ENCODE measurements at places on chromosomes 1 and 21. TPM values are rescaled to one million over a fixed set of nuclear protein-coding genes. Genes with fewer than 3 reads are reported as not detected.

The MMP23B gene
- 0.61 TPM for total RNA-seq

The DCDC2B gene
- total RNA-seq: not detected

The LCE1A gene
- not detected for total RNA-seq

The CLDN17 gene
- not detected for total RNA-seq

The NLRP3 gene
- total RNA-seq: 1.5 TPM

The RGL1 gene
- 1.8 TPM for total RNA-seq

The KCNJ6 gene
- not detected for total RNA-seq

The KCNQ4 gene
- 0.53 TPM for total RNA-seq

The PDZK1 gene
- not detected for total RNA-seq

The TOR1AIP2 gene
- total RNA-seq: 42.3 TPM

The ISG20L2 gene
- 36.8 TPM for total RNA-seq

DNA sequence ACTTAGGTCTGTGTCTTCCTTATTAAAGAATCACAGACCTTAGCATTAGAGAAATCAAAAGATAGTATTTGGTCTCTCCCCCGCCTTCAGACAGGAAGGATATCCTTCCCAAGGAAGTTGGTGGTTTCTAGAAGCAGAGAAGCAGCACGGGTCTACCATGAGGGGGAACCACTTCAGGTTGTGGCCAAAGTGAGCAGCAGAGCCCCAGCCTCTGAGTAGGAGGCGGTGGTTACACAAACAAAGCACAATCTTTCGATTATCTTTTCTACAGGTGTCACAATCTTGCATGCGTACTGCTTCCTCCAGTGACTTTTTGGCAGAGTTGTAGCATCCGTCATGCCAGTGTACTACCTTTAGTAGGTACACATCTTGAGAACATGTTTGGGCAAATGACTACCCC, 8.8 kb downstream of the PGLYRP4 start:
- no peaks in the 10 kb centered on the region for H3K36me3 ChIP-seq
- H3K27ac ChIP-seq: no peak overlapping the region
- no peak for DNase-seq
- peaks cover 22% of the 10 kb centered on the region for H3K4me1 ChIP-seq

DNA sequence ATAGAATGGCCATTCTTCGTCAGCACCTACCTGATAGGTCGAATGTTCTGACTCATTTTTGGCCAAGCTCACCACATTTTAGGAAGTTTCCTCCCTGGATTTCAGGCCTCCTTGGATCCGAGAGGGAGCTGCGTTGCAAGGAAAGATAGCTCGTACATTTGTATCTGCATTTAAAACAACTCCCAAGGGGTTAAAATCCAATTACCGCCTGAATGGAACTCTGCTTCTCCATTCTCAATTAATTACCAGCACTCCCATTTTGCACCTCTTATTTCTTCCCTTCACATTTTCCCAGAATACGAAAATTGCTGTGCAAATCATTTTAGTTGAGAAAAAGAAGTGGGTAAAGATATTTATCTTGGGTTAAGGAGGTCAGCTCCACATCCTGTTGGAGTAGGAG, 610.7 kb downstream of the NPHP4 start:
- H3K4me3 ChIP-seq: no peak overlapping the region
- H3K36me3 ChIP-seq: no peaks in the 10 kb centered on the region
- no peak overlapping the region for H3K27ac ChIP-seq

- H3K27me3 ChIP-seq: no peaks in the 10 kb centered on the region
- peak overlapping the region; percentile 57 for H3K27ac ChIP-seq
- H3K36me3 ChIP-seq: peaks cover 32% of the 10 kb centered on the region
- H3K4me3 ChIP-seq: no peak overlapping the region
- no peak for DNase-seq
Measured at GRCh38 chr1:40053138-40053887, 12.8 kb downstream of the CAP1 start.

GRCh38 chr1:222813866-222814535, 838 bp upstream of the DISP1 start:
- no peaks in the 10 kb centered on the region for H3K36me3 ChIP-seq
- H3K4me1 ChIP-seq: peaks cover 26% of the 10 kb centered on the region
- no peak for DNase-seq
- H3K27me3 ChIP-seq: peaks cover 1% of the 10 kb centered on the region
- H3K4me3 ChIP-seq: peak overlapping the region; percentile 89

GRCh38 chr1:222096883-222097282, 355.0 kb upstream of the DUSP10 start:
- no peaks in the 10 kb centered on the region for H3K36me3 ChIP-seq
- DNase-seq: no peak
- H3K27ac ChIP-seq: no peak overlapping the region
- H3K27me3 ChIP-seq: no peaks in the 10 kb centered on the region
- H3K4me1 ChIP-seq: no peaks in the 10 kb centered on the region

GRCh38 chr1:233603478-233603877, 10.4 kb upstream of the KCNK1 start:
- DNase-seq: no peak
- peaks cover 17% of the 10 kb centered on the region for H3K27me3 ChIP-seq
- no peak overlapping the region for H3K27ac ChIP-seq
- no peaks in the 10 kb centered on the region for H3K36me3 ChIP-seq
- H3K4me3 ChIP-seq: no peak overlapping the region

DNA sequence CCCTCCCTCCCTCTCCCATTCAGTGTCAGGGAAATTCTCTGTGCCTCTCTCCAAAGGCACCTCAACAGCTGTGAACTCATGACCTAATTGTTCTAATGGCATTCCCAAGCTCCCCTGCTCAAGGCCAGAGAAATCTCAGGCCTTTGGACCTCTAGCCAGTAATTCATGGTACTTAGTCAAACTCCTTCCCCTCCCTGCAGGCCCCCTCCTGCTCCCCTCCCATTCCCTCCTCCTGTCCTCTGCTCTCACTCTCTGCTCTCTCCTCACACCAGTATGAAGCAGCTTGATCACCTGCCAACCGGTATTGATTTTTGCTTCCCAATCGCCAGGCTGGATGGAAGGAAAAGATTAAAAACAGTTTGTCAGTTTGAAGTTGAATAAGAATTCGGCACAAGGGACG, 370.5 kb upstream of the PBX1 start:
- no peak overlapping the region for H3K4me3 ChIP-seq
- no peaks in the 10 kb centered on the region for H3K36me3 ChIP-seq
- DNase-seq: no peak
- no peaks in the 10 kb centered on the region for H3K27me3 ChIP-seq
- H3K4me1 ChIP-seq: no peaks in the 10 kb centered on the region

- H3K36me3 ChIP-seq: peaks cover 4% of the 10 kb centered on the region
- H3K27me3 ChIP-seq: peaks cover 19% of the 10 kb centered on the region
- DNase-seq: no peak
- H3K4me1 ChIP-seq: no peaks in the 10 kb centered on the region
- H3K4me3 ChIP-seq: no peak overlapping the region
Measured at GRCh38 chr21:41260428-41260827, 56.2 kb upstream of the FAM3B start.

GRCh38 chr1:153752571-153753195, 22.5 kb upstream of the SLC27A3 start:
- H3K4me1 ChIP-seq: peaks cover 3% of the 10 kb centered on the region
- no peak for DNase-seq
- no peak overlapping the region for H3K27ac ChIP-seq
- peaks cover 45% of the 10 kb centered on the region for H3K36me3 ChIP-seq
- H3K27me3 ChIP-seq: no peaks in the 10 kb centered on the region

GRCh38 chr21:43654806-43655489, 4.3 kb downstream of the HSF2BP start:
- H3K4me3 ChIP-seq: no peak overlapping the region
- peak overlapping the region; percentile 29 for H3K27ac ChIP-seq
- H3K4me1 ChIP-seq: peaks cover 8% of the 10 kb centered on the region

DNA sequence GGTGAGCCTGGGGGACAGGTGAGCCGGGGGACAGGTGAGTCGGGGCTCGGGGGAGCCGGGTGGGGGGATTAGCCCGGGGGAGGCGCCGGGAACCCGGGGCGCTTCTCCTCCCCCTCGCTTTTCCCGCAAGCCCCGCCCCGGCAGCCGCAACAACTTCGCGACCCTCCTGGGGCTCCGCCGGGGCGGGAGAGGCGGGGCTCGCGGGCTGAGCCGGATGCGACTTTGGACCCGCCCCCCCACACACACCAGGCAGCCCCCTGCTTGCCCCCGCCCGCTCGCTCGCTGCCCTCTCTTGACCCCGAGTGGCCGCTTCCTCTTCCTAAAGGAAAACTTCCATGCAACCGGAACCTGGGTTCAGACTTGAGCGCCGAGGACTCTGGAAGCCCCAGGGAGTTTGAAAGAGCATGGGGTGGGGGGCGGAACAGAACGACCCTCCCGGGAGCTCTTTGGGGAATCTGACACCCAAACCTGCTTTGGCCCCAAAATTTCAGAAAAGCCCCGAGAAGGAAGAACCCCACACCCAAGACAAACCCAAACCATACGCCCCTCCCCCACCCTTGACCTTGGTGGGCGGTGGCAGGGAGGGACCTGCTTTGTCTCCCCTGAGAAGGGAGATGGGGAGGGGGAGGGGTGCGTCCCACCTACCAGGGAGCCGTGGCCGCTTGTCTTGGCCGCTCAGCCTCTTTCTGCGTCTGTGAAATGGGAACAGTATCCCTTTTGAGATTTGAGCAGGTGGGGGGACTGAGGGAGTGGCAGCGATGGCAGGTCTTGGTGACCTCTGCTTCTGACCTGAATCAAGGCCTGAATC, 550 bp downstream of the ARHGEF16 start:
- peak overlapping the region; percentile 41 for H3K4me3 ChIP-seq
- H3K27me3 ChIP-seq: peaks cover 13% of the 10 kb centered on the region
- peaks cover 2% of the 10 kb centered on the region for H3K4me1 ChIP-seq
- no peak for DNase-seq
- H3K36me3 ChIP-seq: no peaks in the 10 kb centered on the region

- no peak overlapping the region for H3K27ac ChIP-seq
- no peak for DNase-seq
- peaks cover 3% of the 10 kb centered on the region for H3K27me3 ChIP-seq
- H3K4me1 ChIP-seq: no peaks in the 10 kb centered on the region
Measured at GRCh38 chr1:3753656-3754454, 1.6 kb downstream of the CCDC27 start.

GRCh38 chr1:56194701-56195300, 384.6 kb downstream of the PLPP3 start:
- no peak overlapping the region for H3K4me3 ChIP-seq
- no peaks in the 10 kb centered on the region for H3K27me3 ChIP-seq
- no peaks in the 10 kb centered on the region for H3K4me1 ChIP-seq
- DNase-seq: no peak

GRCh38 chr1:85201340-85202091, 700 bp upstream of the SYDE2 start:
- H3K27me3 ChIP-seq: peaks cover 5% of the 10 kb centered on the region
- peak; percentile 70 for DNase-seq
- peaks cover 3% of the 10 kb centered on the region for H3K36me3 ChIP-seq
- H3K27ac ChIP-seq: peak overlapping the region; percentile 89
- peak overlapping the region; percentile 97 for H3K4me3 ChIP-seq

DNA sequence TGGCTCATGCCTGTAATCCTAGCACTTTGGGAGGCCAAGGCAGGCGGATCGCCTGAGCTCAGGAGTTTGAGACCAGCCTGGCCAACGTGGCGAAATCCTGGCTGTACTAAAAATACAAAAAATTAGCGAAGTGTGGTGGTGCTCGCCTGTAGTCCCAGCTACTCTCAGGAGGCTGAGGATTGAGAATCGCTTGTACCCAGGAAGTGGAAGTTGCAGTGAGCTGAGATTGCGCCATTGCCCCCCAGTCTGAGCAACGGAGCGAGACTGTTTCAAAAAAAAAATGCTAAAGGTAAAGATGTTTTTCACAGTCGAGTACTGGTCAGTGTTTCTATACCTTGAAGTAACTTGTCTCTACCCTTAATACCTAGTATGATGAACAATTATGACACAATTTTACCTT, 11.1 kb downstream of the GLRX2 start:
- peaks cover 8% of the 10 kb centered on the region for H3K4me1 ChIP-seq
- peaks cover 19% of the 10 kb centered on the region for H3K36me3 ChIP-seq
- no peaks in the 10 kb centered on the region for H3K27me3 ChIP-seq
- peak overlapping the region; percentile 5 for H3K27ac ChIP-seq
- no peak overlapping the region for H3K4me3 ChIP-seq

DNA sequence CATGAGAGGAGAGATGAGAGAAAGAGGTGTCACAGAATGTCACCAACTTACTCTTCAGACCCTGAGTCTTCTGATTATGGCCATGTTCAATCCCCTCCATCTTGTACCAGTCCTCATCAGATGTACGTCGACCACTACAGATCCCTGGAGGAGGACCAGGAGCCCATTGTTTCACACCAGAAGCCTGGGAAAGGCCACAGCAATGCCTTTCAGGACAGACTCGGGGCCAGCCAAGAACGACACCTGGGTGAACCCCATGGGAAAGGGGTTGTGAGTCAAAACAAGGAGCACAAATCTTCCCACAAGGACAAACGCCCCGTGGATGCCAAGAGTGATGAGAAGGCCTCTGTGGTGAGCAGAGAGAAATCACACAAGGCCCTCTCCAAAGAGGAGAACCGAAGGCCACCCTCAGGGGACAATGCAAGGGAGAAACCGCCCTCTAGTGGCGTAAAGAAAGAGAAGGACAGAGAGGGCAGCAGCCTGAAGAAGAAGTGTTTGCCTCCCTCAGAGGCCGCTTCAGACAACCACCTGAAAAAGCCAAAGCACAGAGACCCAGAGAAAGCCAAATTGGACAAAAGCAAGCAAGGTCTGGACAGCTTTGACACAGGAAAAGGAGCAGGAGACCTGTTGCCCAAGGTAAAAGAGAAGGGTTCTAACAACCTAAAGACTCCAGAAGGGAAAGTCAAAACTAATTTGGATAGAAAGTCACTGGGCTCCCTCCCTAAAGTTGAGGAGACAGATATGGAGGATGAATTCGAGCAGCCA, 8.0 kb downstream of the ELOA start:
- H3K4me1 ChIP-seq: peaks cover 28% of the 10 kb centered on the region
- H3K27ac ChIP-seq: no peak overlapping the region
- peaks cover 42% of the 10 kb centered on the region for H3K36me3 ChIP-seq
- peak; percentile 50 for DNase-seq
- no peak overlapping the region for H3K4me3 ChIP-seq

DNA sequence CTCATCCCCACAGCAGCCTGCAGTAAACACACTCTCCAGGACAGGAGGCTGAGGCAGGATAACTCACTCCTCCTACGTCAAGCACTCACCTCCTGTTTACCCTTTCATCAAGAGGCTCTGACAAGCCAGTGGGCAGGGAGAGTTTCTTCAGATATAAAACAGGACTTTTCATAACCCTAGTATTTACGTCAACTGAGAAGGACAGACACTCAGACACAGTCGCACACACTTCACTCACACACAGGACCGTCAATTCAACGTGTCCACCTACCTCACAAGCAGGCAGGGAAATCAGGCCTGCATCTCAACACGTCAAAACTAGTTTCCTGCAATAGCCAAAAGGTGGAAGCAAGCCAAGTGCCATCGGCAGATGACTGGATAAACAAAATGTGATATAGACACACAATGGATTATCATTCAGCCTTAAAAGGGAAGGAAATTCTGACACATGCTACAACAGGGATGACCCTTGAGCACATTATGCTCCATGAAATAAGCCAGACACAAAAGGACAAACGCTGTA, 48.6 kb downstream of the ITPKB start:
- peaks cover 96% of the 10 kb centered on the region for H3K4me1 ChIP-seq
- peaks cover 15% of the 10 kb centered on the region for H3K36me3 ChIP-seq
- no peaks in the 10 kb centered on the region for H3K27me3 ChIP-seq
- peak; percentile 87 for DNase-seq

- peak overlapping the region; percentile 92 for H3K27ac ChIP-seq
- peak; percentile 39 for DNase-seq
- peak overlapping the region; percentile 88 for H3K4me3 ChIP-seq
Measured at GRCh38 chr1:225879521-225880221, 2.5 kb downstream of the TMEM63A start.

- H3K36me3 ChIP-seq: no peaks in the 10 kb centered on the region
- no peak overlapping the region for H3K4me3 ChIP-seq
- DNase-seq: no peak
- peaks cover 4% of the 10 kb centered on the region for H3K4me1 ChIP-seq
- no peak overlapping the region for H3K27ac ChIP-seq
- H3K27me3 ChIP-seq: peaks cover 66% of the 10 kb centered on the region
Measured at GRCh38 chr1:169426174-169426705, 1.0 kb downstream of the CCDC181 start.

GRCh38 chr1:244336232-244336899, 115.3 kb downstream of the ADSS2 start:
- no peak overlapping the region for H3K4me3 ChIP-seq
- peaks cover 19% of the 10 kb centered on the region for H3K27me3 ChIP-seq
- no peak overlapping the region for H3K27ac ChIP-seq
